ENCODE measurements at places on chromosomes 2 and 18.

- DNase-seq: peak; percentile 3
Measured at GRCh38 chr2:145221516-145221915, 701.6 kb upstream of the ZEB2 start.

GRCh38 chr2:134897932-134898331, 20.7 kb upstream of the CCNT2 start:
- peak; percentile 7 for DNase-seq

DNA sequence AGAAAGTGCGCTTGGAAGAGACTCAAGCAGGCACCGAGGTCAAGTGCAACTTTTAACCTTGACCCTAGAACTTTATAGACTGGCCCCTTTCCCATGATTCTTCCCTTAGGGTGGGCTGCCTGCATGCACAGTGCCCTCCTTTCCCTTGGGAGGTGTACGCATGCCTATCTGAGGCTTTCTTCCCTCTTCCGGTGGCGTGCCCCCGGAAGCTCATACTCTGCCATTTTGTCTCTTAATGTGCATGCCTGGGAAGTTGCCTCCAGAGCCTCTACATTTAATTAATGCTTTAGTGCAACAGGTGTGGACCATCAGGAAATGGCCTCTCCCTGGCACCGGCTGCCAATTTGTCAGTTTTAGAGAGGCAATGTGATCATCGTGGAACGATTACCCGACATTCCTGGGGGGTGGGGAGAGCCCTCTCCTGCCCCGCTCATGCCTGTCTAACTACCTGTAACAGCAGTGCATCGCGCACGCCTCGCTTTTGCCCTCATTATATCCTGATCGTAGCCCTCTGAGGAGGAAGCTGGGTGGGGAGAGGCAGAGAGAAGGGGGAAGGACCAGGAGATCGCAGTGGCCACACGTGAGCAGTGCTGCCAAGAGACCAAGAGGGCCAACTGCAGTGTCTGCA, 194.8 kb downstream of the TFCP2L1 start:
- no peak for DNase-seq

DNA sequence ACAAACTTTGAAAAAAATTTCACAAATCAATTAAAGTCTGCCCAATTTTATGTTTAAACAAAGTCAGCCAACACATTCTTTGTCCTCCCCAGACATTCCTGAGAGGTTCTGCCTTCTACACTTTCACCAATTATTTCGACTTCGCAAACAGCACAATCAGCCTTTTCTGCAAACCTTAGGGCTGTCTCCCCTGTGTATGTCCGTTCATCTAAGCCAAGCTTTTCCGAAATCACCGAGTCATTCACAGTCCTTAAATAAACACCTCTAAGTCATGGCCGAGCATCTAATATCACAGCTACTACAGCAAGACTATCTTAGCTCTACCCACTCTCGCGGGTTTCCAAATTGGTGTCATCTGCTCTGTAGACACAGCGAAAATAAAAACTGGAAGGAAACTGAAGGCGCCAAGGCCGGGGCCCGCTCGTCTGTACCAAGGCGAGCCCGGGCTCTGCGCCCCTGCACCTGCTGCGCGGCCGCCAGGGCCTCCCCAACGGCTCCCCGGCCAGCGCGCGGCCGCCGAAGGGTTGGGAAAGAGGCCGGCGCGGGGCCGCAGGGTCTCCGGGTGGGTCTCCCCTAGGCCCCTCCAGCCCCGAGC, 730 bp downstream of the ODC1 start:
- DNase-seq: peak; percentile 33

GRCh38 chr2:6139916-6140315, 447.7 kb downstream of the SOX11 start:
- no peak for DNase-seq
